ENCODE measurements at places on chromosomes 4 and X. TPM values are rescaled to one million over a fixed set of nuclear protein-coding genes. Genes with fewer than 3 reads are reported as not detected.

- DNase-seq, result no peak
These were observed 194.0 kb downstream of the PDGFRA start for GRCh38 chr4:54423066-54423465.

- DNase-seq, result no peak
These were observed 63.1 kb upstream of the NDP start for GRCh38 chrX:44036336-44036735.

The RAI2 gene
- total RNA-seq, result 1.1 TPM

DNA sequence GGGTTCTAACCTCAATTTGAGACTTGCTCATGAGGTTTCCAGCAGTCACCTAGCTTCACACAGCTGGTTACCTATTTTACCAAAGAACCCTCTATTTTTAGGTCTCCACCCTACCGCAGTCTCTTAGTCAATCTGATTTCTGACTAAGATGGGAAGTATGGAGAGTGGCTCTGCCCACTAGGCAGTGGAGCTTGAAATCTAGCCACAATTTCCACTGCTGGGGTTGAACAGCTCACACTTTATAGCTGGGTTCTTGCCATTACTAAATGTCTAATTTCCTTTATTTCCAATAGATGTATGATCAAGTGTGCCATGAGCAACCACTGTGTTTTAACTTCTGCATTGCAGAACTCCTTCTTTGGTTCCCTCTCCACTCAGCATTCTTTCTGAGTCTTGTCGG lies 43.1 kb downstream of the GASK1B start:
- no peak for DNase-seq

DNA sequence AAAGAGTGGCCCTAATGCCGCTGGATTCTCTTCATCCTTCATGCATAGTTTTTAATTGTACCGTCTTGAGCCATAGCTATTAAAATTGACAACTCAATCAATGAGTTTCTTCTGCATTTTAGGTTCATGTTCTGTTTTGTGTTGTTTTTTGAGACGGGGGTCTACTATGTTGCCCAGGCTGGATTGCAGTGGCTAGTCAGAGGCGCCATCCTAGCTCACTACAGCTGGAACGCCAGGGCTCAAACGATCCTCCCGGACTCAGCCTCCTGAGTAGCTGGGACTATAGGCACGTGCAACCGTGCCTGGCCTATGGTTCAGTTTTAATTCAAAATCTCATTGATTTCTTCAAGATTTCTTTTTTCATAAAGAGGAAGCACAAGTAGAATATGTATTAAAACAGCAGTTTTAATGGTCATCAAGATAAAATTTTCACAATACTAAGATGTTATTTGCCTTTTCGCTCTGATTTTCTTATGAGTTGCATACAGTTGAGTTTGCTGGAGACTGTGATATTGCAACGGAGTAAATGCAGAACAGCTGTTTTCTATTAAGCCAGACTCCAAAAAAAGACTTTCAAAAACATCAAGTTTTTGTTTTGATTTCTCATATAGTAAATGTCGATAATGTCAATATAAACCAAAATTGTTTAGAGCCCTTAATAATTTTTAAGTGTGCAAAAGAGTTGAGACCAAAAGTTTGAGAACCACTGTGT lies 1.1 kb upstream of the STX18 start:
- no peak for DNase-seq

The MAGEC3 gene
- not detected for total RNA-seq

The AFP gene
- total RNA-seq, result 0.68 TPM

GRCh38 chr4:186840222-186840701 lies 116.6 kb upstream of the FAT1 start:
- no peak for DNase-seq

The ZNF182 gene
- total RNA-seq, result 3.7 TPM

- no peak for DNase-seq
These were observed 24.6 kb downstream of the HERC5 start for GRCh38 chr4:88481537-88481936.

- no peak for DNase-seq
These were observed 562.9 kb upstream of the MAGEB2 start for GRCh38 chrX:29652484-29652883.

- DNase-seq, result no peak
These were observed 214.2 kb downstream of the NSUN7 start for GRCh38 chr4:40963897-40964478.

- DNase-seq, result no peak
These were observed 54.1 kb downstream of the TXK start for GRCh38 chr4:48079972-48080391.

The ING2 gene
- total RNA-seq, result 10.3 TPM

DNA sequence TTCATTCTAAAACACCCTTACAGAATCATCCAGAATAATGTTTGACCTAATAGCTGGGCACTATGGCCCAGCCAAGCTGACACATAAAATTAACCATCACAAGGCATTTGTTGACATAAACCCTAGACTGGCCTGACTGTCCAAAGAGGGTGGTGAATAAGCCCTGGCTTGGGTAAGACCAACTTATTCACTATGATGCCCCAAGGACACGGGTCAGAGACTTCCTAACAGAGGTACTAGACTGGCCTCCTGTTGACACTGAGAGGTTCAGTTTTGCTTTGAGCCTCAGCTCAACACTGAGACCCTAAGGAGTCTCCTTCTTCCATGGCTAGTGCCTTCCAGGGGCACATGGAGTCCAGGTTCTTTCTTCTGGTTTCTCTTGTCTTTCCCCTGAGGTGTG lies 21.3 kb downstream of the FGF2 start:
- DNase-seq, result no peak

DNA sequence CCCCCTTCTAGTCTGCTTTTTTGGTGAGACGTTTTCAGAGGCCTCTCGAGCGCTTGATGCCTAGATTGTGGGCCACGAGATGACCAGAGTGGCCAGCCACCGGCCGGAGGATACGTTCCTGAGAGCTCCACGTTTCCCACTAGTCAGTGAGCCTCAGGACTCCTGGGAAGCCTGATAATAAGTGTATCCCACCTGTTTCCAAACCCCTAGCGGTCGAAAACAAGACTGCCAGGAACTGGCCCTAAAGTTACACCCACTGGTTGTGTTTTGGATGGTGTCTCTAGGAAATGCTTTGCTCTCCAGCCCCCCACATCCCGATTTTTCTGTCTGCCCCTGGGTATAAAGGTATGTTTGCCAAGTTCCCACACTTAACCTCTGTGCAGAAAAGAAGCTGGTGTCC lies 4.6 kb upstream of the RS1 start:
- DNase-seq, result no peak

DNA sequence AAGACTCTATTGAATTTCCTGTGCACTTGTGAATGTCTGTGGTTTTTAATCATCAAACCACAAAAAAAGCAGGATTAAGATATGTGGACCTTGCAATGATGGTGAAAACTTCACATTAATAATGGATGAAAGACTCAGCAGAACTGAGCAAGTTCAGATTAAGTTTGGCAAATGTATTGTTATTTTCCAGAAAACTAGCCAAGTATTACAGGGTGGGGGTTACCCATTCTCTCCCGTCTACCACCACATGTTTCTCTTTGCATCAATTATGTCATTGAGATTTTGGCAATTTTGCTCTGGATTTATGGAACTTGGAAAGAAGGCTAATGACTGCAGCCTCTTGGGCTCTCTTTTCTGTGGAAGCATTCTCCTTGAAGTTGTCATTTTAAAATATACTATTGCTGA lies 577.1 kb downstream of the ANKRD50 start:
- no peak for DNase-seq

- no peak for DNase-seq
These were observed 45.4 kb downstream of the PTTG2 start for GRCh38 chr4:38005637-38006036.

Data from activated T-cell treated with anti-CD3 and anti-CD28 coated beads, Interleukin-2, amount 50 U/mL, for 4 hours (primary cell).